NCI-H187 (cell line): ENCODE measurements at places on chromosomes 3 and 15.

- no peak for DNase-seq
Observed at GRCh38 chr3:8540456-8540855, 38.8 kb downstream of the LMCD1 start.

DNA sequence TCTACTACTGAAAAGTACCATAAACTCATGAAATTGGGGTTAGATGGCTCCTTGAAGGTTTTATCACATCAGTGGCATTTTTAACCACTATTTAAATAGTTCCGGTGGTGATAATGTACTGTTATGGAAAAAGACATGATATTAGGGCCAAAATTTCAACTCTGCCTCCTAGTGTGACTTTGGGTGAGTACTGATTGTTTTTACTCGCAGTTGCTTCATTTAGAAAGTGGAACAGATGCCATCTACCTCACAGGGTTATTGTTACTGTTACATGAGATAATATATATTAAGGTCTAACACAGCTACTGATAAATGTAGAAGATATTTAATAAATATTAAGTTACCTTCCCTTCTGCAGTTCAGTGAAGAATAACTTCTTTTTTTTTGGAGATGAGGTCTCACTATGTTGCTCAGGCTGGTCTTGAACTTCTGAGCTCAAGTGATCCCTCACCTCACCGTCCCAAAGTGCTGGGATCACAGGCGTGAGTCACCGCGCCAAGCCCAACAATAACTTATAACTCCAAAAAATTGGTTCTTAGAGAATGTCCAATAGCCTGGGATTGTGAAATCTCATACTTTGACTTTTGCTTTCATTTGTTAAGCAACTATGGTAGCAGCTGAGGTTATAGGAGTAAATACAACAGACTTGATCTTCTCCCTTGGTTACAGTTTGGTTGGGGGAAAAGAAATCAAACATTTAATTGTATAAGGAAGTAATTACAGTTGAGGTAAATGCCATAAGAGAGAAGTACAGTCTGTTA is 48.3 kb downstream of the MEF2A start:
- no peak for DNase-seq

DNA sequence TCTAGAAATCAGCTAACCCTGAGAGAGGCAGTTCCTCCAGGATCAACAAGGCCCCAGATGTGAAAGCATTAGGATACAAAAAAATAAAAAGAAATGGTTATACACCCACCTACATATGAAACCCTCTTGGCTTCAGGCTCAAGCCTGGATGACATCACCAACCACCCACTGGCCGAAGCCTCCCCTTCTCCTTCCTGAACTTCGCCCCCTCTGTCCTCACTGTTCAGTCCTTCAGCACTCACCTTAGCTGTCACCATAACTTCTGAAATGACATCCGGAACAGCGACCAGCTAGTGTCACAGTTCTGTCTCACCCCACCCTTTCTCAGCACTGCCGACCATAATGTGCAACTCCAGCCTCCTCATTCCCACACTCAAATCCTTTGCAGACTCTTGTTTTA is 98.7 kb downstream of the PLCH1 start:
- no peak for DNase-seq

GRCh38 chr3:98004721-98005120 is 30.4 kb downstream of the GABRR3 start:
- no peak for DNase-seq

GRCh38 chr15:99589801-99590200 is 24.0 kb downstream of the MEF2A start:
- no peak for DNase-seq

GRCh38 chr3:73571238-73571794 is 53.4 kb downstream of the PDZRN3 start:
- DNase-seq = no peak

- no peak for DNase-seq
Observed at GRCh38 chr3:124352149-124352539, 360.2 kb upstream of the ROPN1 start.

- no peak for DNase-seq
Observed at GRCh38 chr3:126354776-126355175, 2.4 kb downstream of the KLF15 start.

- DNase-seq = no peak
Observed at GRCh38 chr3:159237226-159237625, 435.4 kb downstream of the MFSD1 start.

DNA sequence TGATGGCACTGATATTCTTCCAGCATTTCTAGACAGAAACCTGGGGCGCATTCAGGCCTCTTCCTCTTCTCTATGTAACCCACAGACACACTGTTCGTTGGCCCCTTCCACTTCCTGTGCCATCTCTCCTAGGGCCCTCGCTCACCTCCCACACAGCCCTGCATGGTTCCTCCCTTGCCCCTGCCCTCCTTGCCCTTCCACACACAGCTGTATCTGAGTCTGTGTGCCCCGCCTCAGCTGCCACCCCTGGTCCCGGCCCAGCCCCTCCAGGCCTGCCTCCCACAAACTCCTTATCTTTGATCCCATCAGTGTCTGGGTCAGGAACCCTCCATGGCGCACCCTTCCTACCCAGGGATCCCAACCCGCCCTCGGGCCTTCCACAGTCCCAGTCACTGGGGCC is 37.9 kb downstream of the RAB6B start:
- DNase-seq = no peak
